ENCODE measurements at places on chromosomes 6 and 20. TPM values are rescaled to one million over a fixed set of nuclear protein-coding genes. Genes with fewer than 3 reads are reported as not detected.

Gene RTEL1
- 8.2 TPM for total RNA-seq

Gene CAP2
- 15.2 TPM for total RNA-seq

Gene PRR18
- total RNA-seq, result 0.09 TPM

Gene ATP6V1G2
- total RNA-seq, result 0.64 TPM

Gene SYTL3
- 0.98 TPM for total RNA-seq

Gene KCNQ5
- total RNA-seq, result 1.6 TPM

Gene ILRUN
- total RNA-seq, result 32.4 TPM

Gene OR2W1
- not detected for total RNA-seq

Gene SPINT4
- total RNA-seq, result not detected

Gene KIF3B
- total RNA-seq, result 24.4 TPM

Gene GGTLC1
- not detected for total RNA-seq

Gene LPA
- 0.02 TPM for total RNA-seq

Gene LY6G6F
- total RNA-seq, result not detected

Gene GPLD1
- 1.3 TPM for total RNA-seq

Gene TP53INP2
- total RNA-seq, result 8.1 TPM

Gene ID1
- 431 TPM for total RNA-seq

Gene CHRNA4
- total RNA-seq, result 0.48 TPM

Gene KCNK16
- total RNA-seq, result not detected

Gene SPDEF
- 2.4 TPM for total RNA-seq

Gene TBXT
- not detected for total RNA-seq

Gene RNF217
- 7.3 TPM for total RNA-seq

Gene AGER
- total RNA-seq, result 1.4 TPM

Gene FOXF2
- 24.4 TPM for total RNA-seq
